ENCODE measurements at places on chromosomes 6 and 20. TPM values are rescaled to one million over a fixed set of nuclear protein-coding genes. Genes with fewer than 3 reads are reported as not detected.

The MYCT1 gene
- 25.1 TPM for total RNA-seq

GRCh38 chr20:2691127-2691526 is 1.5 kb upstream of the EBF4 start:
- DNase-seq, result no peak

The COL21A1 gene
- total RNA-seq, result 151 TPM

DNA sequence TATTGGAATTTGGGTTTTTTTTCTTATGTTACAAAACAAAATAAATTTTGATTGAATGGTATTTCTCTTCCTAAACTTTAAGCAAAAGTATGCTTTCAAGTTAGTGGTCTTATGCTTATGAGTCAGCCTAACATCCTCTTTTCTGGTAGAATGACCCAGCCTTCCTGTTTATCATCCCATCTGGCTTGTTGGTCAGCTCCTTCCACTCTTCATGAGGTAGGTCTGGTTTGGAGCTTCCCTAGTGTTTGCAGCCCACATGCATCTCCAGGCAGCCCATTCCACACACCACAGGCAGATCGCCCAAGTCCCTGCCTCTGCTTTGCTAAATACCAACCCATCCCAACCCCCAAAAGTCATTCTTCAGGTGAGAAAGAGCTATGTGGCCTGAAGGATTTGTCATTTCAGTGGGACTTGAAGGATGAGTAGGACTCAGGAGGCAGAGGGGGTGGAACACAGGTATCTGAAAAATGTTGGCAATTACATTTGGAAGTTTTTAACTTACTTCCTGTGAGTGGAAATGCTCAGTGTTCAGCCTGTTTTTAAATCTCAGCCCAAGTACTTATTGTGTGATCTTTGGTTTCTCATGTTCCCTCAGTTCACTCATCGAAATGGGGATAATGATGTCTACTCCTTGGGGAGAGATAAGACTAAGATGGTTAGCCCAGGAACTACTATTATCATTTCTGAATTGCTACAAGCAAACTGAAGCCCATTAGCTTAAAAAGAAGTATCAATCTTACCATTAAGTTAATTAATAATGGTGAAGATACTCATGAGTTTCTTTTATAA is 294.0 kb downstream of the ADGB start:
- no peak for DNase-seq

DNA sequence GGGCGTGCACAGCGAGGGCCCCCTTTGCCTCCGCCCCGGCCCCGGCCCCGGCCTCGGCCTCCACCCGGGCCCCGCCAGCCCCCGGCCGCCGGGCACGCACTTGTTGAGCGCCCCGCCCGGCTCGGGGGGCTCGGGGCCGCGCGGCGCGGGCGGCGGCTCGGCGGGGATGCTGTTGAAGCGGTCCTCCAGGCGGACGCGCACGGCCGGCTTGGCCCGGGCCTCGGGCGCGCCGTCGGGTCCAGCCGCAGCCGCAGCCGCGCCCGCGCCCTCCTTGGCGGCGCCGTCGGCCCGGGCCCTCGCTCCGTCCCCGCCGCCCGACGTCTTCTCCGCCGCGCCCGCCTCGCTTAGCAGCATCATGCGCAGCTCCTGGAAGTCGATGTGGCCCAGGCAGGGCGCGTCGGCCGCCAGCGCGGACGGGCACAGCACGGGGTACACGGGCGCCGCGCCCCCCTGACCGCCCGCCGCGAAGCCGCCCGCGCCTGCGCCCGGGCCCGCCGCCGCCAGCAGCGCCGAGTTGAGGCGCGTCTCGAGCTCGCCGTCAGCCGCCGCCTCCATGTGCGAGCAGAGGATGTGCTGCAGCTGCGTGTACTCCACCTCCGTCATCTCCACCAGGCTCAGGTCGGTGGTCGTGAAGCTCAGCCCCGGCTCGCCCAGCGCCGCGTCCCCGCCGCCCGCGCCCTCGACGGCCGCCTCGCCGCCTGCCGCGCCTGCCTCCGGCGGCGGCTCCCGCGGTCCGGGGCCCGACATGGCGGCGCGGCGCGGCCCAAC is 514 bp downstream of the TCFL5 start:
- no peak for DNase-seq

DNA sequence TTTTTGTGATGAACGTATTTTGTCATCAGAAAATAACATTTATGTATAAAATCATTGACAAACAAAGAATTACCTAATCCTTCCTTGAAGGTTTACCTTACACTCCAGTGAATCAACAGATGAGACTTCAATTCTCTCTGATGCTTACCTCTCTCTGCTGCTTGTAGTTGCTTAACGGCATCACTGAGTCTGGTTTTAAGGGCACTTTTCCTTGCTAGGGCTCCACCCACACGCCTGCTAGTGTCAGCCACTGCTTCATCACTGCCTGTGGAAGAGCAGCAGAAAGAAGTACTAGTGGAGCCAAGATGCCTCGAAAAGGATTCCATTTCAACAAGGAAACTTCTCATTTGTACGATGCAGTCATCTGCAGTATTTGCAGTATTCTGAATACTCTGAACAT is 63.0 kb downstream of the FAM229B start:
- no peak for DNase-seq

- DNase-seq, result no peak
Measured at GRCh38 chr20:32332614-32333013, 25.5 kb upstream of the ASXL1 start.

The FAXC gene
- 19.4 TPM for total RNA-seq

GRCh38 chr6:142438898-142439297 is 137.1 kb downstream of the ADGRG6 start:
- no peak for DNase-seq

- DNase-seq, result no peak
Measured at GRCh38 chr6:84615113-84615850, 149.1 kb downstream of the TBX18 start.

The KCNK5 gene
- 2.3 TPM for total RNA-seq

GRCh38 chr20:5949943-5950270 is 426 bp downstream of the TRMT6 start:
- DNase-seq, result no peak

The SLC23A2 gene
- 22.7 TPM for total RNA-seq

Data from urinary bladder (tissue), 4 donors.